Osteoblast (primary cell): ENCODE measurements at places on chromosomes 5 and 9.

DNA sequence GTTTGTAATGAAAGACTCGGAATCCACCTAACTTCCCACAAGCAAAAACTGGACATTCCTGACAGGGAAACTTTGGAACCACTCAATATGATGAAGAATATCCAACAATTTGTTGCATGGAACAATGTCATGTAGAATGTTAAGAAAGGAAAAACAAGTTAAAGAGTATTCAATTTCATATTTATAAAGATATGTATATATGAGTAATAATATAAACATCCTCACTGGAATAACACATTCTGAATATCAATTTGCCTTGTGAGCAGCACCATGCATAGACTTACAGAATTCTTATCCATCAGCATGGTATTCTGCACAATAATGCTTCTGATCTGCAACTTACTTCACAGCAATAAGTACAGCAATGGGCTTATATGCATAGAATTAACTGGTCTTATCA lies 650.3 kb downstream of the SEMA5A start:
- no peak for DNase-seq

DNA sequence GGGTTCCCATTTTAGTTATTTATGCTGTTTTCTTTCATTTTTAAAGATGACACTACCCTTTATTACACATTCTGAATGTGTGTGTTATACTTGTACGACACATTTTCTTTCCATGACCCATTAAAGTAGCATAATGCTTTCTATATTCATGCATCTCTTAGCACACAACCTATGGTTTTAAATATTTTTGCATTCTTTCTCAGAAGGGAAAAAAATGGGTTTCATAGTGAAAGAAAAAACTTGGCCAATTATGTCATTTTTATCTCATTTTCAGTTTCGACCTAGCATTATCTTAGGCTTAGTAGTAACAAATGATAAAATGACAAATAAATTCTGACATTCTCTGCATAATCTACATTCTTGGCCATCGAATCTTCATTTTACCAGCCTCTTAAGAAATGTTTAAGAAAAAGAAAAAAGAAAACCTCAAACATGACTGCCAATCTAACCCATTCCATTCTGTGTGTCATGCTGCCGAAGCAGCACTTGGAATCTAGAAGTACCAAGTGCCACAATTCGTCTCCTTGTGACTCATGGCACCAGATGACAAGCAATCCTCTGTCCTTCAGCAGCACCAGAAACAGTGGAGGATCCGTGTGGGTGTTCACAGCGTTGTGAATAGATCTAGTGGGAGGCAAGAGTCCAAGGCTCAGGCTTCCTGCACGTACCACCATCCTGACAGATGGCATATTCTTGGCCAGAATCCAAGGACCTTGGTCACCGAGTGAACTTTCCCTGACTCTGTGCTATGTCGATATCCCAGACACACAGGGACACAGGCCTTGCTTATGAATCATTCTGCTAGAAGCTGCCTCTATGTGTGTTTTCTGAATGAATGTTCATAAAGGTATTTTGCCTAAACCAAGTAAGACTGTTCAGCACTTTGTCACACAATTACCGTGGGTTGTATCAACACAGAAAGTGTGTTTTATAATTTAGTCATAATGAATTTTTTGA lies 502.7 kb downstream of the NR2F1-AS1 start:
- peak; percentile 34 for DNase-seq

DNA sequence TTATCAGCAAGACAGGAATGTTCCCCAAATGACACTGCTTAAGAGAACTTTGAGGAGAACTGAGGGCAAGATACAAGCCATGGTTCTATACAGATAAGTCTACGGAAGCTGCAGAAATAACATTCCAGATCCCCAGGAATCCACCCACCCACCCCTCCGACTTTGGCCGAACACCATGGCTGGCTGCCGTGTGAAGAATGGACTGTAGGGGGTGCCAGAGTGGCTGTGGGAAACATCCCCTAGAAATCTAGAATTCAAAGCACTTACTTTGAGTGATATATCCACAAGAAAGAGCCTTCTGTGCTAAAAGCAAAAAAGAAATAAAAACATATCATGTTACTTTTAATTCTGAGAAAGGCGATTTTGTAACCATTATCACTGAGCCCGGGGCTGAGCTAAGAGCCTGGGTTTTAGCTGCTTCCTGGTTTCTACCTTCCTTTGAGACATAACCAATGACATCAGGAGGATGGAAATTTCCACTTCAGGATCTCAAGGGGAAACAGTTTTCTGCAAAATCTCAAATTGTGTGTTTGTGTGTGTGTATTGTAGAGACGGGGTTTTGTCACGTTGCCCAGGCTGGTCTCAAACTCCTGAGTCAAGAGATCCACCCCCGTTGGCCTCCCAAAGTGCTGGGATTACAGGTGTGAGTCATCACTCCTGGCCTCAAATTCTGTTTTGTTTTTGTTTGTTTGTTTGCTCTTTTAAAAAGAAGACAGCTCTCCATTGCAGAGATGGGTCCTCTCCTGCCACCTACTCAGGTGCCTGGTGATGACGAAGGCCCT lies 36.4 kb downstream of the GGTA1 start:
- peak; percentile 82 for DNase-seq

GRCh38 chr5:176173647-176174046 lies 64.6 kb upstream of the SIMC1 start:
- DNase-seq = no peak

GRCh38 chr5:161105525-161105924 lies 253.5 kb upstream of the ATP10B start:
- DNase-seq = no peak

DNA sequence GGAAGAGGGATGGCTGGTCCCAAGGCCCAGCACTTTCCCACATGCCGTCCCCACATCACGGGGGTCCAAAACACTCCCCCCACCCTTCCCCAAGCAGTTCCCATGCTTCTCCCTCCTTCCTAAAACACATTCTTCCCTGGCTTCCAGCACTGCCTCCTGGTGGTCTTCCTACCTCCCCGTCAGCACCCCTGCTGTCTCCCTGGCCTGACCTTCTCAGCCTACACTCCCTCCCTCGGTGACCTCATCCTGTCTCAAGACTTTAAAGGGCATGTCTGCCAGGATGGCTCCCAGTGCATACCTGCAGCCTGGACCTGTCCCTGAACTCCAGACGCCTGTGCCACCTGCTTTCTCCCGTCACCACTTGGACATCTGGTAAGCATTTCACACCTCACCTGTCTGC lies 4.3 kb upstream of the NCS1 start:
- DNase-seq = peak; percentile 56

DNA sequence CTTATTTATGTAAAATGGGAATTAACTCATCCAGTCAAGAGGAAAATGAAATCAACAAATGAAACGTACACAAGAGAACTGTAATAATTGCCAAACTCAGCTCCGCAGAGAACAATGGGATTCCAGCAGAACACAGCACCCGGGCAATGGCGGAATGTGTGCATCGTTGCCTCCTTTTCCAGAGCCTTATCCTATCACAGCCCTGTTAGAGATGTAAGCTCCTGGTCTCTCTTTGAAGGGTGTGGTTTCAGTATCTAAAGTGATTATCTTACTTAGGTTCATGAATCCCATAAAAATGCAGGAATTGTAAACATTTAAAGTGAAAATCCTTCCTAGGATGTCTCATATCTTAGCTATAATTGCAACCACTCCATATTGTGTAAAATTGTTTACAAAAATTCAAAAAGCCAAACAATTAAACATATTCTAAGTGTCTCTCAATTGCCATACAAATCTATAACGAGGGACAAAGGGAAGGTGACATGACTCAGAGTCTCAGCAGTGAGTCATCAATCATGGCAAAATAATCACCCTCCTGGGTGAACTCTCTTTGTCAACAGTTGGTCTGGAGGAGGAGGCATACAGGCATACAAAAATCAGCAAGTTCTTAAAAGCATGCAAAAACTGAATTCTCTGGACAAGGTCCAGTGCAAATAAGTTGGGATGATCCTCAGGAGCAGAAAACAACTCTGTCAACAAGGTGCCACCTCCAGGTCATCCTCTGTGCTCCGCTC lies 22.6 kb downstream of the SEMA5A start:
- peak; percentile 35 for DNase-seq

- peak; percentile 89 for DNase-seq
Observed at GRCh38 chr9:93902780-93903655, 52.1 kb downstream of the BARX1 start.

GRCh38 chr5:150123542-150123941 lies 32.1 kb downstream of the PDGFRB start:
- no peak for DNase-seq

GRCh38 chr9:32787816-32788215 lies 4.5 kb downstream of the TMEM215 start:
- DNase-seq = no peak

GRCh38 chr5:75571547-75571946 lies 39.7 kb upstream of the ANKDD1B start:
- DNase-seq = no peak

DNA sequence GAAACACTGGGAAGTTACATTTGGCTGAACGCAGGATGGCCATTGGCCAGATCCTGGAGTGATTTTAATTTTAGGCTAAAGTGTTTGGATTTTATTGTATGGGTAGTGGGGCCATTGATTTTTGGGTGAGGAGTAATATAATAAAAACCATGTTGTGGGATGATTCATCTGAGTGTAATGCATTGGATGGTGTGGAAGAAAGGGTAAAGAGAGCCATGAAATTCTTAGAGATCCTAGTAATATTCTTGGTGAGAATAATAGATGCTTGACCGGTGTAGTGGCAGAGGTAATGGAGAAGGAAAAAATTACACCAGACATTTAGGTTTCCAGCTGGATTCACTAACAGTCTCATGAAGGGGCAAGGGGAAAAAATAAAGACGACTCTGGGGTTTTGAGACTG lies 158.1 kb downstream of the NPR3 start:
- no peak for DNase-seq

DNA sequence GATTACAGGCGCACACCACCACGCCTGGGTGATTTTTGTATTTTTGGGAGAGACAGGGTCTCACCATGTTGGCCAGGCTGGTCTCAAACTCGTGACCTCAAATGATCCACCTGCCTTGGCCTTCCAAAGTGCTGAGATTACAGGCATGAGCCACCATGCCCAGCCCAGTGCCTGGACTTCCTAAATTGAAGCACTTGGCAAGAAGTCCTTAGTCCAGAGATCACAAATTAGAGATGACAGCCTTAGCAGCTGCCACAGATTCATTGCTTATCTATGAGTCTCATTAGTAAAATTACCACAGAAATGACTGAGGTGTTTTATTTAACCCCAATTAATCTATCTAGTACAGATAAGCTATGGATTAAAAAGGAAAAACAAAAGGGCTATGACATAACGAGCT lies 19.2 kb downstream of the EFCAB9 start:
- DNase-seq = no peak

- DNase-seq = peak; percentile 47
Observed at GRCh38 chr5:151745071-151745705, 13.2 kb downstream of the ATOX1 start.
